HCEC 1CT (cell line): ENCODE measurements at places on chromosomes 5 and 9.

DNA sequence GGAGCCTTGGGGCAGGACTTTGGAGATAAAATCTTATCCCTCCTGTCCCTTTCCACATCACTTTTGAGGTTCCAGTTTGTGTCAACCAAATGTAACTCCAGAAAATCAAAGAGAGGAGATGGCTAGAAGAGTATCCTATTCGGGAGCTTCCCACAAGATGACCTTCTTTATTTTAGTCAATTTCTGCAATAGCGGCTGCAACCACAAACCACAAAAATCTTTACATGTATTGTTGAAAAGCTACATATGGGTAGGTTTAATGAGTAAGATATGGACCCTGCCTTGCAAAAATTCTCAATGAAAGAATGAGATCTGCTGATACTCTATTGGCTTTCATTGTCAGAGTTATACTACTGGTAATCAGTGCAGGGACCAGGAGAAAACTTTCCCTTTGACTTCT, 92.2 kb upstream of the MAMDC2 start:
- DNase-seq: peak; percentile 58

GRCh38 chr5:142296914-142297417, 27.9 kb downstream of the SPRY4 start:
- DNase-seq: peak; percentile 47

DNA sequence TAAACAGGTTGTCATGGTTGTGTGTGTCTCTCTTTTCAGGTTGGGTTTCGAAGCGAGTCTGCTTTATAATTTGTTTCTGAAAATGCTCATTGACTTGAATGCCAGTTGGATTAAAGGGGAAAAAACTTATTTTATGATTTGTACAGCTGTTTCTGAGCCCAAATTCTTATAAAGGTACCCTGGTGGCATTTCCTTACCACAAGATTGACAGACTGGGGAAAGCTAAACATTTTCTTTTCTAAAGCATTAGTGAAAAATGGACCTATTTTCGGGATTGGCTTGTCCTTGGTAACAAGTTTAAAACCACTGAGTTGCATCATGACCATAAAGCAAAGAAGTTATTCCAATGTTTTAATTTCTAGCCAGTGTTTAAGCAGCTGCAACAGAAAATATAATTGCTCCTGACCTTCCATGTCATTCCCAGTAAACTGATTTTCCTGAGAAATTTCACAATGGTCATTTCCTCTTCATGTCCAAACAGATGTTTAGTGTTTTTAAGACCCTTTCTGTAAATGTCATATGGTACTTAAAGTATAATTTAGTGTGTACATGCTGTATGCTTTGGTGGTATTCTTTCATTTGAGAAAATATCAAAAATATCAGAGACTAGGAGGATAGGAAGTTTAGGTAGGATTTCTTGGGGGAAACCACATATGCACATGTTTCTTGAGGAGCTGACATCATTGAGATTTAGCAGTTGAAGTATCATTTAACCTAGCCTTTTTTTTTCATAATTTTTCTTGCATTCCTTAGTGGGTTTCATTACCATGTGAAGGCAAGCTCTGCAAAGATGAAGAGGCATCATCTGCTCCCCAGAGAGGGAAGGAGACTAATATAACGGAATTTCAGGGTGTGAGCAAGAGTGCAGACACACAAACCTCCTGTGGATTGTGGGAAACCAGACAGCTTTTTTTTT, 667.1 kb upstream of the RGMB start:
- DNase-seq: peak; percentile 46

- peak; percentile 5 for DNase-seq
Observed at GRCh38 chr5:54470677-54471076, 15.2 kb downstream of the HSPB3 start.

GRCh38 chr9:18994263-18994916, 38.6 kb downstream of the SAXO1 start:
- DNase-seq: no peak

- DNase-seq: peak; percentile 18
Observed at GRCh38 chr9:83511051-83511450, 27.1 kb downstream of the FRMD3 start.

DNA sequence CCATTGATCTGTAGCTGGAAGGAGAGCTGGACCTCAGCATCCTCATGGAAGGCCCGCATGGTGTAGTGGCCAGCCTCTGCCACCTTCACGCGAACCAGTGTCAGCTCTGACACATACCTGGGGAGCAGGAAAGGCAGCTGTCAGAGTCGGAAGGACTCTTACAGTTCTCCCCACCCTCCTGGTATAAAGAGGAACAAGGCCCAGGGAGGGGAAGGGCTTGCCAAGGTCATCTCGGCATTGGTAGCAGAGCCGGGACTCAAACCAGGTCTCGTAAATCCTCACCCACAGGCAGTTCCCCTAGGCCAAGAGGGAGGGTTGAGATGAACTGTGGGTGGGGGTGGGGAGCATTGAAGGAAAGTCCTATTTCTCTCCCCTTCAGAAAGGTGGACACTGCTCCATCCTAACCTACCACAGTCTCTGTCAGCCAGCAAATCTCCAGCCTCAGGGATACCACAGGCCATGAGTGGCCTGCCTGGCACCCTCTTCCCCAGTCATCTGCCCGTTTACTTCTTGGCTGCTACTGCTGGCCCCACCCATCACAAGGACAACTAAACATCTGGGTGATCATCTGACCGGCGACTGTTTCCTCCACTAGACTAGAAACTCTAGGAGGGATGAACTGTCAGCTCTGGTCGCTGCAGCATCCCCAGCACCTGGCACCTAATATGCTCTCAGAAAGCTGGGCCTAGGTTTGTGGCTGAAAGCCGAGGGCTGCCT, 23.5 kb downstream of the PDGFRB start:
- no peak for DNase-seq

- no peak for DNase-seq
Observed at GRCh38 chr5:10328323-10328722, 20.6 kb upstream of the CMBL start.

GRCh38 chr9:129781131-129781530, 21.9 kb upstream of the TOR1B start:
- no peak for DNase-seq

- DNase-seq: peak; percentile 81
Observed at GRCh38 chr5:144189800-144190429, 19.2 kb downstream of the KCTD16 start.

DNA sequence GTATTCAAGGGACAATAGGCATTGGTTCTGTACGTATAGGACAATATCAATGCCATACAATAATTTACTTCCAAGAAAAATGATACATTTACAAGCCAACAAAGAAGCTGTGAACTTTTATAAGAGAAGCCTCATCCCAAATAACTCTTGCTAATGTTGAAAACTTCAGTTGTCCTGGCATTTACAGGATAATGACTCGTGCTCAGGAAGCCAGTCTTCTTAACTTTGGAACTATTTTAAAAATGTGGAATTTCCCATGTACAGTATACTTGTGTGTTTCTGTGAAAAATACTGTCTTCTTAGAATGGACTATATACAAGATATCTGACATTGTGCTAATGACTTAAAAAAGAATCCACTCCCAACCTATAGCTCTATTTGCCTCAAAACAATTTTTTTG, 1479.3 kb upstream of the CDH9 start:
- DNase-seq: peak; percentile 34

DNA sequence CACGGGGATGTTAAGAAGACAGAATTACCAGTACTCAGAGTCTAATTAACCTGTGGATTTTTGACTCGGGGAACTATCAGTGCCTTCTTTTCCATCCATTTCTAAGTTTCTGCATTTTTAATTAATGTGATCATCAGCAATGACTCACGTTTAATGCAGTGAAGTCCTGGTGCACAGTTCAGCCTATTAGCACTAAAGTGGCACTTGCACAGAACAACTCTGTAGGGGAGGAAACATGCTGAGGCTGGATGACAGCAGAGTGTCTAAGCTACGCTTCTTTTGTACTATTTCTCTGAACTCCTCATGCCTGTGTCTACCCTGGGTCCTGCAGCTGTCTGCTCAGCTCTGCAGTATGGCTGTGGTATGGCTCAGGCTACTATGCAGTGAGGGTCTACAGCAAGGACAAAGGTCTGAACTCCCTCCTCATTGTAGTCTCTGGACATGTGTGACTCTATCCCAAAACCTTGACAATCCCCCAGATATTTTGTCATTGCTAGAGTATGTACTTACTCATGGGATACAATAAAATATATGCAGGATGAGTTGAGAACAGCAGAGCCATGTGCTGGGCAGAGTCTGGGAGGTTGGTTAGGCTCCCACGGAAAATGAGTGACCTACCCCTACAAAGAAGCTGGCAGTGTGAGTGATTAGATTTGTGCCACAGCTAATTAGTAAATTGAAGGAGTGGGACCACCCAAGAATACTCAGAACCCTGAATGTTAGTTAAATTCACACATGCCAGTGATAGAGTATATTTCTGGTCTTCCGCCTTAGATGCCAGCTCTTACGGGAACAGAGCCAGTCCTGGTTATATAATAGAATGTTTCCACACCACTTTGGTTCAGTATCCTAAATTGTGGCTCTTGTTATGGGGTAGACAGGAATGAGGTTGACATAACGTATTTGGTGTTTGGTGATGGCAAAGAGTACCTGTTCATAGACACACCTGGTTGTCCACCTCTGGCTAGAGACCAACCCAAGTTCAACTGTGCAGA, 148.0 kb downstream of the GHR start:
- no peak for DNase-seq

DNA sequence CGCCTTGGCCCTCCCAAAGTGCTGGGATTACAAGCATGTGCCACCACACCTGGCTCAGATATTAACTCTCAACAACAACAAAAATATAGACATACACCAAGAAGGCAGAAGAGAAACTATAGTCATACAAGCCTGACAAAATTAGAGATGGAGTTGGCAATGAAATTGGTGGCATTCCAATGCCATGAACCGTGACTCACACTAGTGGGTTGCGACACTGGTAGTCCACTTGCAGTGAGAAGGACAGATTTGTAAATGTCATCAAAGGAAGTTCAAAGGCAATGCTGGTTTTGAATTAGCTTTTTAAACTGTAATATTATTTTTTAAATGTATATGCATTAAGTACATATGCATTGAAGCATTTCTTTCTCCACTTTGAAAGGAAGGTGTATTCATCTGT, 8.5 kb upstream of the DNAJC25 start:
- peak; percentile 68 for DNase-seq

DNA sequence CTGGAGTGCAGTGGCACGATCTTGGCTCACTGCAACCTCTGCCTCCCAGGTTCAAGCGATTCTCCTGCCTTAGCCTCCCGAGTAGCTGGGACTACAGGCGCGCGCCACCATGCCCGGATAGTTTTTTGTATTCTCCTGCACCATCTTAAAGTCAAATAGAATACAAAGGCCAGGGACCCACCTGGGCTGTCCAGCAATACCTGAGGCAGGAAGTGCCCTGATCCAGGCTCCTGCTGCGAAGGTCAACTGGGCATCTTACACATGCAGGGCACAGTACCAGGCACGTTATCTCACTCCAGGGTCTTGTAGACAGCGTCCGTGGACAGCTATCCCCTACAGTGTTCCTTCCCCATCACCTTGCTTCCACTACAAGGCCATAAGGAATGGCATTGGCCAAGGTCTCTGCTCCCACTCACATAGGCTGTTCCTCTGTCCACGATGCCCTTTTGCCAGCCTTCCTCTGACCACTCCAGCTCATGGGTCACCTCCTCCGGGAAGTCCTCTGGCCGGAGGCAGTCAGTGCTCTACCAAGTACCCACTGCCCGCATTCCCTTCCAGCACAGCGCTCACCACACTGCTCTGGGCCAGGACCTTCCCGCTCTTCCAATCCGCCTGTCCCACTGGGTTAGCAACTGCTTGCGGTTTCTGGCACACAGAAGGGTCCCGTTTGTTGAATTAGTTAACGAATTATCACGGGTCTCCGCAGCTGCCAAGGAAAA, 978 bp downstream of the P4HA2 start:
- DNase-seq: no peak

DNA sequence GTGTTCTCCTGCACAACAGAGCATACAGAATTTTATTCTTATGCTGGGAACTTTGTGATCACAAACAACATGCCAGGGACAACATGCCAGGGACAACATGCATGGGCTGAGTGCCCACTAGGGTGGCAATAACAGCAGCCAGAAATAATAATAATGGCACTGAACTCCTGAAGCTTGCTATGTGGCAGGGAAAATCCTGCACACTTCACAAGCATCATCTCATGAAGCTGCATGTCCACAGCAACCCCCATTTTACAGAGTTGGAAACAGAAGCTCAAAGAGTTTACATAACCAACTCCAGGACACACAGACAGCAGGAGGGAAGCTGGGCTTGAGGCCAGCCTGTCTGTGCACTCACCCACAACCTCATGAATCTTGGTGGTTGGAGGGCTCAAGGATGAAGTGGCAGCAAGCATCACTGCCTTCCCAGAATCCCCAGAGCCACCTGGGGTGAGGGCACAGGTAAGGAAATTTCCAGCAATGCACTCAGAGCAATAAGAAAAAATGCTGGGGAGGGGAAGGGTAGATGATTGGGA, 111.4 kb downstream of the GABBR2 start:
- no peak for DNase-seq

DNA sequence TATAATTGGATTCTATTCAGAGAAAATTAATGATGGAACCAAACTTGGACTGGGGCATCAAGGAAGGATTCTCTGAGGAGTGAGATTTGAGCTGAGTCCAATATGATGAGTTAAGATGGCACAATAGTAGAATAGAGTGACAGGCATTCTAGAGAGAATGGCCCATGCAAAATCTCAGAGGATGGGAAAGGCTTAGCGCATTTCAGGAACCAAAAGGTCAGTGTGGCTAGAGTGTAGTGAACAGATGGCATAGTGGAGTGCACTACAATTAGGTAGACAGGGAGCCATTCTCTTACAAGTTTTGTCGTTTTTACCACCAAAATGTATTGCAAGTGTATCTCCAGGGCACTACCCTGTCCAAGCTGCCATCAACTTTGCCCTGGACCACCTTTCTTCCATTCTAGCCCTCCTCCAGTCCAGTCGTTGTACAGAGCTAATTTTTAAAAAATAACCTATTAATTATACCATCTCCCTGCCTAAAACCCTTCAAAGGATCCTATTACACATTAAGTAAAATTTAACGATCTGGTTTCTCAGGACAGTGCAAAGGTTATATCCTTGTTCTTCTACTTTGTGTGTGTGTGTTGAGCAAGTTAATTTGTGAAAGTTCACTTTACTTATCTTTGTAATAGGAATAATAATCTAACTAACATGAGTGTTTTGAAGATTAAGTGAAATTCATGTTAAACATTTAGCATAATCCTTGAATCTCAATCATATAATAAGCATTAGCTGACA, 211.7 kb downstream of the COMMD10 start:
- no peak for DNase-seq

GRCh38 chr5:175457466-175457865, 13.5 kb upstream of the DRD1 start:
- DNase-seq: no peak

GRCh38 chr5:103260951-103261350, 2.4 kb downstream of the MACIR start:
- no peak for DNase-seq
